Dermis microvascular lymphatic vessel endothelial cell (primary cell): ENCODE measurements at places on chromosomes 4 and X. TPM values are rescaled to one million over a fixed set of nuclear protein-coding genes. Genes with fewer than 3 reads are reported as not detected.

MAGEA1 gene
- not detected in 2 replicates for total RNA-seq

NHS gene
- total RNA-seq: 0.13 TPM in 2 replicates

REPS2 gene
- total RNA-seq: 4.2 and 6.1 TPM in 2 replicates

RHOXF2 gene
- not detected in 2 replicates for total RNA-seq

CYLC1 gene
- total RNA-seq: not detected in 2 replicates

ATOH1 gene
- not detected in 2 replicates for total RNA-seq

FREM3 gene
- total RNA-seq: 0.13 TPM in 2 replicates

MAGEA6 gene
- total RNA-seq: not detected in 2 replicates

GK gene
- 3.9 and 4.5 TPM in 2 replicates for total RNA-seq

MAP7D2 gene
- total RNA-seq: 0.13 and 0.26 TPM in 2 replicates

SPACA5 gene
- not detected in 2 replicates for total RNA-seq

LGI2 gene
- under 0.01 TPM in 1 of 2 replicates, not detected in the other for total RNA-seq

FRMPD3 gene
- not detected in 2 replicates for total RNA-seq

CT45A10 gene
- total RNA-seq: not detected in 2 replicates

SHOX gene
- not detected in 2 replicates for total RNA-seq

ATP8A1 gene
- total RNA-seq: 9.9 and 66.1 TPM in 2 replicates

MBTPS2 gene
- 3.9 and 5.4 TPM in 2 replicates for total RNA-seq
